ENCODE measurements at places on chromosomes 16 and 17.

DNA sequence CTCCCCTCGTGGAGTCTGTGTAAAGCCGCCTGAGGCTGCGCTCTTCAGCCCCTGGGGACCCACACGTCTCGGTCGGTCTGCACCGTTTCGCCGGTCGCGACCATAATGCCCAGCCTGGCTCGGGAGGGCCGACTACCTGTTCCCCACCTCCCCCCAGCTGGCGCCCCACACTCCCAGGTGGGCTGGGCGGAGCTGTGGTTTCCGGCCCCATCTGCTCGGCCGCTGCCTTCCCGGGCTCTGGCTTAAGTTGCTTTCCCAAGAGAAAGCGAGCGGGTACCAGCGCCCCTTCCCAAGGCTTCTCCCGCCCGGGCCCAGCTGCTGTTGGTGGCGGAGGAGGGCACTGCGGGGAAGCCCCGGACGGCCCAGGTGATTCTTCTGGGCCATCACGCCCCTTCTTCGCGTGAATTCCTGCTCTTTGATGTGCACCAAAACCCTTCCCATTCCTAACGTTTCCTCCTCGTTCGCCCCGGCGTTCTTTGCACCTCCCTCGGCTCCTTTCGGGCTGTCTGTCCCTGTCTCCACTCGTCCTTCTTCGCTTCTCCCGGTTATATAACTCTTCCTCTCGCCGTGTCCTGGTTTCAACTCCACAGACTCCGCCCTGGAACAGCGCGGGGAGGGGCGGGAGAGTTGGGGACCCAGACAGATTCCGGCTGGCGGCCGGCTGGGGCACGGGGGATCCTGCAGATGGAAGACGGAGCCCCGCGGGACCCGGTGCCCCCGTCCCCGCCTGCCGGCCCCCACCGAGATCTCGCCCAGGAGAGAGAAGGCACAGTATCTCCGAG lies 2.0 kb downstream of the KDM6B start:
- no peak for DNase-seq

GRCh38 chr17:43548689-43549379 lies 2.7 kb upstream of the ETV4 start:
- DNase-seq: no peak

DNA sequence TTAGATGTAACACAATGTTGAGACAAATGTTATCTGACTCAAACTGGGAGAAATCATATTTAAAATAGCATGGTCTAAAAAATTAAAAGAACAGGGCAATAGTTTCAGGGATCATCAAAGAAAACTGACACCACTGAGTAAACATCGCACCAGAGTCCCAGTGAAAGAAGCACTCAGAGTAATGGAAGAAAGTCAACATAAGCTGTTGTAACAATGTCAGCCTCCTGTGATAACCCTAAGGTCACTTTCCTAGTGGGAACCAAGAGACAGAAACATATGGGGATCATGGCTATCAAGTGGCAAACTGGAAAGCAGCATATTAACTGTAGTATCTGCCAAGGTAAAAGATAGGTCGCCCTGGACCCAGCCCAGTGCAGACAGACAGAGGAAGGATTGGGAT lies 160.8 kb downstream of the CA10 start:
- no peak for DNase-seq

GRCh38 chr17:64174686-64175456 lies 44.9 kb upstream of the ERN1 start:
- DNase-seq: no peak

GRCh38 chr16:12661656-12662172 lies 142.0 kb downstream of the CPPED1 start:
- no peak for DNase-seq

DNA sequence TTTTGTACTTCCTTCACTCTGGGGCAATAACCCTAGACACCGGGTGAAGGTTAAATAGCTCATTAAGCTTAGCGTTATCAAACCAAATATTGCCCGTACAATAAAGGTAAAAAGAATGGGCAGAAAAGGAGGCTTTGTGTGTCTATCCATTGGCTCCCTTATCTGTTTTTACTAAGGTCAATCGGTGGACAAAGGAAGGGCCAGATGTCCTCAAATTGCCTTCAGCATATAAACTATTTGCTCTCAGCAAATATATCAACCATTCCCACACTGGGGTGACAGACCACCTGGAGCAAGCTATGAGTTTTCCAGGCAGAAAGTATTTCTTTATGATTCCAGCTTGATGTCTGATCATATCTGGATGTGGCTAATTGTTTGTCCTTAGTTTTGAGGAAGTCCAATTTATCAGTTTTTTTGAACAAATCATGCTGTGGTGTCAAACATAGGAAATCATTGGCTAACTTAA lies 25.3 kb upstream of the WIPI1 start:
- no peak for DNase-seq

DNA sequence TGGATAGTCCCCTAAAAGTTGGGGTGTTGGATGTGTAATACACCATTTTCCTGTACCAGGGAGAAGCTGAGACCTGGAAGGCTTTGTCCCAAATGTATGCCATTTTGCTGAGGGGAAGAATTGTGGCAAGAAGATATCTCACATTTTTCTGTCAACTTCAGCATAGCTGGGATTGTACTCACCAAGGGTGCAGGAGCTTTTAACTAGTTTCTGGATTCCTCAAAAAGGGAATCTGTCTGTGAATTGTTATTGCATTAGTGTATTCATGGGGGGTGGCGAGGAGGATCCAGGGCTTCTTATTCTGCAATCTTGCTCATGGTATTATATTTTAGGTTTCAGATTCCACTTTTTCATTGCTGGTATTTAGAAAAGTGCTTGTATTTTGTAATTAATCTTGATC lies 208.2 kb upstream of the MYOCD start:
- DNase-seq: no peak

Measured in GM13976 (cell line).